Kidney epithelial cell (primary cell): ENCODE measurements at places on chromosomes 7 and 10.

DNA sequence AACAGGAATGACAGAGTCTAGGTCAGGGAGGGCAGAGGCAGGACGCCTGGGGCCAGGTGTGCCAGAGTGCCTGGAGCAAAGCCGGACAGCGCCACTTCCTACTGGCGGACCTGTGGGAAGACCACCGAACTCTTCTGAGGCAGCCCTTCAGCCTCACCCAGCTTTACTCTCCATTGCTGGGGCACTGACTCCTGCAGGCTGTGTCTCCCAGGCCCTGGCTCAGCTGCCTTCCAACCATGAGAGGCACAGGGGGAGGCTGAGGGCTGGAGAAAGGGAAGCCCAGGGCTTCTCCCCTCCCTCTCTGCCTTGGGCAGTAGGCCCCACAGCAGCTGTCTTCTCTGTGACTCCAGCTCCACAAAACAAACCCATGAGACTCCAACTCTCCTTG lies 139.6 kb upstream of the UNC5B start:
- DNase-seq = no peak

GRCh38 chr7:88450874-88451273 lies 144.2 kb upstream of the STEAP4 start:
- no peak for DNase-seq

GRCh38 chr7:92758796-92759431 lies 77.5 kb downstream of the CDK6 start:
- DNase-seq = no peak

GRCh38 chr10:60979667-60980104 lies 35.7 kb upstream of the RHOBTB1 start:
- no peak for DNase-seq

- DNase-seq = no peak
These were observed 29.9 kb upstream of the PDCD4 start for GRCh38 chr10:110841767-110842267.

- DNase-seq = no peak
These were observed 7.3 kb downstream of the JCAD start for GRCh38 chr10:30052062-30052461.

- no peak for DNase-seq
These were observed 3.8 kb downstream of the AHCYL2 start for GRCh38 chr7:129228633-129229032.

DNA sequence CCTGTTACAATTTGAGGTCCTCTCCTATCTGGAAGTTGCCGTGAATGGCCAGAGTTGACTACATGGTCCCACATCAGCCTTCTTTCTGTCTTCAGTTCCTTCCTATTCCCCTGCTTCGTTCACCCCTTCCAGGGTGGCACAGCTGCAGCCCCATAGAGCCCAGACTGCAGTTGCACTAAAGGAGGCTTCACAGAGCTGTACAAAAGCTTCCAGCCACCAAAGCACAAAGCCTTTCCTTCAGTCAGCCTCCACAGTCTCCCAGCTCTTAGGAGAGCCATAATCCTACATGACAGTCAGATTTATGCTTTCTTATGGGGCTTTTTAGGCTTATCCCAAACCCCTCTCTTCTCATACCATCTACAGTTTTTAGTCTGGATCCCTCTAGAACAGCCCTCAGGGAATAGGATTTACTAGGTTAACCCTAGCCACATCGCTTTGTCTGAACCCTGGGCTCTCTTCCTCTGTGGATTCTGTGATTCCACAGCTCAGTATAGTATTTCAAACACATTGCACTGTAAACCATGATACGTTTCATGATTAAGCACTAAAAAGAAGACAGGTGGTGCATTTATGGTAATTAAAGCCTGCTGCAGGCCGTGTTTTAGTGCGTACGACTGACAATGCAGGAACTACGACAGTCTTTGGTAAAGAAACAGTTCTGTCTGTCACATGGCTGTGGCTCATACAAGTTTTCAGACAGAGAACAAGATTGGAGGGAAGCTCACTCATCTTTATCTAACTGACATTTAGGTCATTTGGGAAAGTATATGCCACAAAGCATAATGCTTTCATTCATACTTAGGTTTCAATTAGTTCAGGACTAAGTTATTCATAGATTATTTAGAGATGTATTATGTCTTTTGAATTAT lies 208.3 kb upstream of the KMT2E start:
- DNase-seq = no peak
